ENCODE measurements at places on chromosomes 13 and 19. TPM values are rescaled to one million over a fixed set of nuclear protein-coding genes. Genes with fewer than 3 reads are reported as not detected.

PLPP2 gene
- 0.37 TPM for total RNA-seq

IGFL1 gene
- not detected for total RNA-seq

DNA sequence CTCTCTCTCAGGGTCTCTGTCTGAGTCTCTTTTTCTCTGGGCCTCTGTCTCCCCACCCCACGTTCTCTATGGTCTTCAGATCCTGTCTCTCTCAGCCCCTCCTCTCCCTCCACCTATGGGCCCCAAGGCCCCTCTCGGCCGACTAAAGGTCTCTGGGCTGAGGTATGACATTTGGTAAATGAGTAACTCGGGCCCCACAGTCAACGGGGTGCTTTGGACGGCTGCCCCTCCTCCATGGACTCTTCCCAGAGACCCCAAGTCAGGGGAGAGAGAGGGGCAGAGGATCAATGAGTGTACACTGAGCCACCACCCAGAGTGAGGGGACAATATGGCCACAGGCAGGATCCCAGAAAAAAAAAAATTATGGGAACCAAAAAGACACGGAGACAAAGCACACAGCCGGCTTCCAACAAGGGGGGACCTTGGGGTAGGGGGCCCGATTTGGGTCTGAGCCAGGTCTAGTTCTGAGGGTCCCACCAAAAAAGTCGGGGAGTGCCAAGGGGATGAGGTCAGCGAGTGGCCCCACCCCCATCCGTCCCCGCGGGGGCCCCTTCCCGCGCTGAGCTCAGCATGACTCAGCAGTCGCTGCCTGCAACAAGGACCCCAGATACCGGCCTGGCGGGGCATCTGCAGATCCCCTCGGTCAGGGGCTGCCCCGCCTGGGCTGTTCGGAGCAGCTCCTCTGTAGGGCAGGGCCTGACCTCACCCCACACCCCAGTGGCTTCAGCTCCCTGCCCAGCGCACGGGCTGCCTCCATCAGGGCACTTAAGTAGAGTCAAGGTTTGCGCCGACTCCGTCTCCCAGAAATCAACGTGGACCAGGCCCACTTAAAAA is 1.5 kb upstream of the FTL start:
- H3K27ac ChIP-seq = peak overlapping the region; percentile 90
- H3K27me3 ChIP-seq = no peaks in the 10 kb centered on the region
- H3K36me3 ChIP-seq = peaks cover 51% of the 10 kb centered on the region
- H3K4me1 ChIP-seq = peaks cover 60% of the 10 kb centered on the region
- peak; percentile 87 for DNase-seq

- H3K27me3 ChIP-seq = peaks cover 26% of the 10 kb centered on the region
- peak overlapping the region; percentile 47 for H3K27ac ChIP-seq
- peak; percentile 69 for DNase-seq
- peaks cover 18% of the 10 kb centered on the region for H3K4me1 ChIP-seq
- H3K4me3 ChIP-seq = peak overlapping the region; percentile 42
- peaks cover 8% of the 10 kb centered on the region for H3K36me3 ChIP-seq
Observed at GRCh38 chr19:45152504-45153338, 8.1 kb downstream of the NKPD1 start.

GRCh38 chr19:35375505-35376307 is 4.8 kb downstream of the GPR42 start:
- H3K4me3 ChIP-seq = no peak overlapping the region
- no peak for DNase-seq
- no peaks in the 10 kb centered on the region for H3K36me3 ChIP-seq
- H3K27me3 ChIP-seq = peaks cover 4% of the 10 kb centered on the region
- H3K4me1 ChIP-seq = peaks cover 10% of the 10 kb centered on the region

- no peaks in the 10 kb centered on the region for H3K4me1 ChIP-seq
- H3K27me3 ChIP-seq = peaks cover 13% of the 10 kb centered on the region
- no peak overlapping the region for H3K4me3 ChIP-seq
Observed at GRCh38 chr13:102699504-102699903, 4.7 kb upstream of the METTL21C start.

- no peaks in the 10 kb centered on the region for H3K36me3 ChIP-seq
- H3K4me3 ChIP-seq = no peak overlapping the region
- no peak for DNase-seq
- H3K27ac ChIP-seq = no peak overlapping the region
- H3K27me3 ChIP-seq = peaks cover 11% of the 10 kb centered on the region
Observed at GRCh38 chr13:35716729-35717128, 240.2 kb upstream of the MAB21L1 start.

GRCh38 chr13:77391475-77391874 is 64.6 kb upstream of the MYCBP2 start:
- H3K27me3 ChIP-seq = no peaks in the 10 kb centered on the region
- peaks cover 20% of the 10 kb centered on the region for H3K4me1 ChIP-seq
- no peak overlapping the region for H3K4me3 ChIP-seq
- H3K36me3 ChIP-seq = no peaks in the 10 kb centered on the region

DNA sequence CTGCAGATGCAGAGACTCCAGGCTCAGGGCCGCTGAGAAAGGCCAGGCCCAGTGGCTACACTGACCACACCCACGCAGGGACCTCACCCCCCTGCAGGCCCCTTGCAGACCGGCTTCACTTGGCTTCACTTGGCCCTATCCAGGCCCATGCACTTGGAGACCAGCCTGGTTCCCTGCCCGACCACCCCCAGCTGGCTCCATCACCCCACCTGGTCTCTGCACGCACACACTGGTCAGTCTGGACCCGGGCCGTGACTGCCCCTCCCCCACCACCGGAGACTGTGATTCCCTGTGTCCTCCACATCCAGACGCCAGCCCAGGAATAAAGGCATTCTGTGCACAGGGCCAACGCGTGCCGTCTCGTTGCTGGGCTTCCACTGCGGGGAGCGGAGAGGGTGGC is 4.9 kb upstream of the EBI3 start:
- H3K27ac ChIP-seq = no peak overlapping the region
- H3K27me3 ChIP-seq = peaks cover 3% of the 10 kb centered on the region
- no peaks in the 10 kb centered on the region for H3K36me3 ChIP-seq
- H3K4me1 ChIP-seq = peaks cover 3% of the 10 kb centered on the region

GRCh38 chr19:40744554-40745401 is 5.5 kb downstream of the ACTMAP start:
- no peaks in the 10 kb centered on the region for H3K27me3 ChIP-seq
- no peaks in the 10 kb centered on the region for H3K36me3 ChIP-seq
- DNase-seq = peak; percentile 63

DNA sequence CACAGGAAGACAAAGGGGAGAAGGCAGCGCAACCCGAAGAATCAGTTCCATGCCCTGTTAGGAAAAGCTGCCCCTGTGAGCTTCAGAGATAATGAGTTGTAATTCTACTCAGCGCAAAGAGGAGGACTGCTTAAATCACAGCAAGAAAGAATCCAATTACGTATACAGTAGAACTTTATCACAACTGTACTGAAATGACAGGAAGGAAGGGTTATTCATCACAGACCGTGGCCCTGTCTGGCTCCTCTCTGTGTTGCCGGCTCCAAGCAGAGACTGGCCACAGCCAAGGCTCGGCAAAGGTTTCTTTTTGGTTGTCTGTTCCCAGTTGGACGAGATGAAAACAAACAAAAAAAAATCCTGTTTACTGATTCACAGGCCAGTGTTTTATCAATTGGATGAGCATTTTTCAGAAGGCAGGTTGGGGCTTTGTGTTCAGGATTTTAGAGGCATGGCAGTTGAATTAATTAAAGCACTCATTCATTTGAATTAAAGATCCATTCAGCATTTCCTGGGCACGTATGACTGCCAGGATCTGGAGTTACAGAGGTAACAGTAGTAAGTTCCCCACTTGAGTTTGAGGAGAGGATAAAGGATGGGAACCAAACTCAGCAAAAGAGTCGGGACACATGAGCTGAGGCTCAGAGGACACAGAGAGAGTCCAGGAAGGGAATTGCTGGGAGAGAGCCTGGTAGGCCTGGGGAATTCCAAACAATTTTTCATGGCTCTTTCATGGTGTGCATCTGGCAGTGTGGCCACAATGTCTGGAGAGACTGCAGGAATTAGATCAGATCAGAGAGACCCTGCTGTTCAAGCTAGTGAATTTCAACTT is 341.0 kb downstream of the DNAJC15 start:
- H3K4me3 ChIP-seq = no peak overlapping the region
- no peak for DNase-seq
- no peaks in the 10 kb centered on the region for H3K27me3 ChIP-seq
- peaks cover 19% of the 10 kb centered on the region for H3K4me1 ChIP-seq
